HTR-8/SVneo (cell line): ENCODE measurements at places on chromosomes 13 and 19.
A peak's percentile ranks its signal among the peaks of the same experiment; 100 is the strongest.

GRCh38 chr19:55085923-55086715 lies 10.4 kb downstream of the EPS8L1 start:
- DNase-seq, result no peak

- no peak for DNase-seq
Observed at GRCh38 chr19:35042056-35042730, 672 bp downstream of the HPN start.

DNA sequence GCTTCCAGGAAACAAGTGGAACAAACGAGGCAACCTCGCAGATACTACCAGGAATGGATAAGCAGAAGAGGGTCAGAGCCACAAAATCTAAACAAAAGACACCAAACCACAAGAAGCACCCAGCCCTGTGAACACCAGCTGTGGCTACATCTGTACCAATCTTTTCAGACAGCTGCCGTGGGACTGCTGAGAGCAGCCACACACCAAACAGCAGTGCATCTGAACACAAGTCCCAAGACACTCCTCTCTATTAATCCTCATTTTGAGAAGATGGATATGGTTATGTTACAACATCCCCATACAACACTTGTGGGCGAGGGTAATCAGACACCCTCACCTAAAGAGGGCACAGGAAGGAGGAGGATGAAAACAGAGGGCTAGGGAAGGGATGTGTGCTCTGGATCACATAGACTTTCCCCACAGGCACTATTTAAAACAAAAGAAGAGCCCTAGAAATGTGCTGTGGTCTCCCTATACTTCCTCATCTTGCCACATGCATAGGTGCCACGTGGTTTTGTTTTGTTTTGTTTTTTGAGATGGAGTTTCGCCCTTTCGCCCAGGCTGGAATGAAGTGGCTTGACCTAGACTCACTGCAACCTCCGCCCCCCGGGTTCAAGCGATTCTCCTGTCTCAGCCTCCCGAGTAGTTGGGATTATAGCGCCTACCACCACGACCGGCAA lies 41.6 kb upstream of the ZNF14 start:
- no peak for DNase-seq

DNA sequence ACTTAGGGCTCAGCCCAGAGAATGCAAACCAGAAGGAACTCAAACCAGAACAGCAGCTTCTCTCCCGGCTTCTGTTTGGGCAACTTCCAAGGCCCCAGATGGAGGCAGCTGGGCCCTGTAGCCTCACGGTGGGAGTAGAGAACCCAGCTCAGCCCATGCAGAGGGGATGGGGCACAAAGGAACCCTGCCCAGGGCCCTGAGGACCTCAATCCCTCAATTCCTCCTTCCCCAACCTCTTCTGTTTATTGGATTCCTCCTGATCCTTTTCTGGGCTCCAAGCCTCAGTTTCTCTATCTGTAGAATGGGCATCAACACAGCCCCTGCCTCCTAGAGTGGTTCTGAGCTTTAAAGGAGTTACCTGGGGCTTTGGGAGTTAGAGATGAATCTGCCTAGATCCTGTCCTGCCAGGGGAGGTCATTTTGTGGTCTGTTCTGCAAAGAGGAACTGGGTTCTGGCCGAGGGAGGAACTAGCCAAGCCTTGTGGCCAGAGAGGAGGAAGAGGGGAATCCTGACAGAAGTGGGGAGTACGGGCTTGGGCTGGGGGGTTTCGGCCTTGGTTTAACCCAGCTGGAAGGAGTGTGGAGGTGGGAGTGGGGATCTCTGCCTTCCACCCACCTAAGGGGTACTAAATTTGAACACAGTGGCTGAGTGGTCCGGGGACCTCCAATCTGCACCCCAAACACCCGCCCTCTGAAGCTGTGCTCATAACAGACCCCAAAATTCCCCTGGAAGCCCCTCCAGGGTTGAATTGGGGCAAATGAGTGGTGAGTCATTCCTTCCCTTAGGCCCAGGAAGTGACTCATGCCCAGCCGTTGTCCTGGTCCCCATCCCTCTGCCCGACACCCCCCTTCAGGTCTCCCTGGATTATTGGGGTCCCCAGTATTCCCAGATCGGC lies 2.7 kb downstream of the ADGRE5 start:
- DNase-seq, result peak; percentile 85

DNA sequence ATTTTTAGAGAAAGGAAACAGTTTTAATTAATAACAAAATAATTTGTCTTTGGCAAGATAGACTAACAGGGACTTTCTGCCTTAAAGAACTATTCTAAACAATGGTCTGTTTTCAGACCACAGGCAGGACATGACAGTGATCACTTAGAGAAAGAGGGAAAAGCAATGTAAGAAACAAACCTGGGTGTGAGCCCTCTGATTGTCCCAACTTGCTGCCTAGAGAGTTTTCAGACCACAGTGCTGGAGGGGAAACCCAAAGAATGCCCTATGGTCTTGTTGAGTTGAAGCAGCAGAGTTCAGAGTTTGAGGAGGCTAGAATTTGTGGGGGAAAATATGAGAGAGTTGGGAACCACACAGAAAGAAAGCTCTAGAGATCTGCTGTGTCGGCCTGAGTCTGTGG lies 38.1 kb downstream of the DGKH start:
- DNase-seq, result no peak

DNA sequence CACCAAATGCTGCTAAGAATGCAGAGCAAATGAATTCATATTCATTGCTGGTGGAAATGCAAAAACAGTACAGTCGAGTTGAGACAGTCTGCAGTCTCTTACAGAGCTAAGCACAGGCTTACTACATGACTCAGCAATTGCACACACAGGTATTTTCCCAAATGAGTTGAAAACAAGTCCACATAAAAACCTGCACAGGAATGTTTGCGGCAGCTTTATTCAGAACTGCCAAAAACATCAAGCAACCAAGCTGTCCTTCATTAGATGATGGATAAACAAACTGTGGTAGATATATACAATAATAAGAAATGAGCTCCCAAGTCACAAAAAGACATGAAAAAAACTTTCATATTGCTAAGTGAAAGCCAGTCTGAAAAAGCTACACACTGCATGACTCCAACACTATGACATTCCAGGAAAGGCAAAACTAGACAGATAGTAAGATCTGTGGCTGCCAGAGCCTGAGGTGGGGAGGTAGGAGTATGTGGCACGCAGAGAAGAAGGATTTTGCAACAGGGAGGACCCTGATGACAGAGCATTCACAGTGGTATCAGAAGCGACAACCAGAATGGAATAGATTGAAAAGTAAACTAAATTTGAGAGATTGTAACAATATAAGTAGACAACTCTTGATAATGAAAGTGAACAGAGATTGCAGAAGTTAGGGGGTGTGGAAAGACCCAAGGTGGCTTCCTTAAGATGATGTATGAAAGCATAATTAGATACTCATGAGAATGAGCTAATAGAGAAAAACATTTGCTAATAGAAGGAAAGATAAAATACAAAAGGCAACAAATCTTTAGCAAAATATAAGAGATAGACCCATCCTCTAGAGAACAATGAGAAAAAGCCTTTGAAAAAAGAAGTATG lies 52.7 kb downstream of the TSC22D1 start:
- peak; percentile 8 for DNase-seq

- DNase-seq, result no peak
Observed at GRCh38 chr13:23687614-23688013, 117.4 kb downstream of the TNFRSF19 start.

DNA sequence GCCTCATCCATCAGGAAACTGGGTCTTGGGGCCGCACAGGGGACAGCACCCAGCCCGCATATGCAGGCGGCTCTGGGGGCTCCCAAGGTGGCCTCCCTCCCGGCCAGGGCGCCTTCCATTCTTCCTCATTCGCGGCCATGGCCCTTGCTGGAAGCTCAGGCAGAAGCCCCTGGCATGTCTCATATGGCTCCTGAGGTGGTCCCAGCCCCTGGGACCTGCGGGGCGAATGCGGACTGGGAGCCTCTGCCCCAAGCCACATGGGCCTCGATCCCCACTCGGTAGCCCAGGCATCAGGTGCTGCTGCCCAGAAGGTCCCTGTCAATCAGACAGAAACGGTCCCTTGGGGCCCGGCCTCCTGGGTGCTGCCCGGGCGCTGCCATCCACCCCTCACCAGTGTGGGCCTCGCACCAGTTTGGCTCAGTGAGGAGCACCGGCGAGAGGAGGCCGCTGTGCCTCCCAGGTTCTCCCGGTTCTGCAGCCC lies 301.6 kb downstream of the TEX29 start:
- no peak for DNase-seq

GRCh38 chr13:77062097-77062496 lies 35.1 kb upstream of the FBXL3 start:
- DNase-seq, result no peak

- no peak for DNase-seq
Observed at GRCh38 chr19:39916236-39916635, 18.2 kb downstream of the FCGBP start.

DNA sequence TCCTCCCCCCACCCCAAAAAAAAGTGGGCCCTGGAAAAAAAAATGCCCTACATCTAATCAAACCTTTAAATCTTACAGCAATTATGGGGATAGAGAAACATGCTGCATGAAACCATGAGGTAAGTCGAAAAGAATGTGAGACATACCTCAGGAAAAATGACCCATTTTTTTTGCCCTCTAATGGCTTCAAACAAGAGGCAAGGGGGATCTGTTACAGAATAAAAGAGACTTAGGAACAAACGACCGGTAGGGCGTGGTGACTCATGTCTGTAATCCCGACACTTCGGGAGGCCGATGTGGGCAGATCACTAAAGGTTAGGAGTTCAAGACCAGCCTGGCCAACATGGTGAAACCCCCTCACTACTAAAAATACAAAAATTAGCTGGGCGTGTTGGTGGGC lies 8.4 kb downstream of the RGL3 start:
- DNase-seq, result no peak

DNA sequence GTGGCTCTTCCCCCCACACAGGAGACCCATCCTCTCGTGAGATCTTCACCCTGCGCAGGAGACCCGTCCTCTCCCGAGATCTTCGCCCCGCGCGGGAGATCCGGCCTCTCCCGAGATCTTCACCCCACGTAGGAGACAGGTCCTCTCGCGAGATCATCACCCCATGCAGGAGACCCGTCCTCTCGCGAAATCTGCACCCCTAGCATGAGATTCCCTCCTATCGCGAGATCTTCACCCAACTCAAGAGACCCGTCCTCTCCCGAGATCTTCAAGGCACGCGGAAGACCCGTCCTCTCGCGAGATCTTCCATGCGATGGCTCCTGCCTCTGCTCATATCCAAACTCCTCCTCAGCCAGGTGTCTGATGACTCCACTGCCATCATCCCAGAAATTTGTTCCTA lies 24.3 kb downstream of the LAIR2 start:
- DNase-seq, result no peak

GRCh38 chr13:40624383-40624782 lies 42.1 kb downstream of the FOXO1 start:
- DNase-seq, result no peak

DNA sequence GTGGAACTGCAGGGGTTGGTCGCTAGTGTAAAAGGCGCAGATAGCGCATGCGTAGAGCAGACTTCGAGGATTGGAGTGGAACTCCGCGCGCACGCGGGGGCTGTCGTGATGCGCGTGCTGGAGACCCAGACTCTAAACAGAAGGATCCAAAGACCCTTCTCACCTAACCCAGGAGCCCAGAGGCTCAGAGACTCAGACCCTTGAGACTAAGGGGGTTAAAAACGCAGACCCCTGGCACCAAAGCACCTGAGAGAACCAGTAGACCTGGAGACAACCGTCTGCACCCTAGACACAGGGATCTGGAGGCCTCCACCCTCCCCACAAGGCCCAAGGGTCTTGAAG lies 567 bp upstream of the CTU1 start:
- DNase-seq, result no peak

GRCh38 chr19:10462557-10462956 lies 40.6 kb downstream of the KEAP1 start:
- no peak for DNase-seq

DNA sequence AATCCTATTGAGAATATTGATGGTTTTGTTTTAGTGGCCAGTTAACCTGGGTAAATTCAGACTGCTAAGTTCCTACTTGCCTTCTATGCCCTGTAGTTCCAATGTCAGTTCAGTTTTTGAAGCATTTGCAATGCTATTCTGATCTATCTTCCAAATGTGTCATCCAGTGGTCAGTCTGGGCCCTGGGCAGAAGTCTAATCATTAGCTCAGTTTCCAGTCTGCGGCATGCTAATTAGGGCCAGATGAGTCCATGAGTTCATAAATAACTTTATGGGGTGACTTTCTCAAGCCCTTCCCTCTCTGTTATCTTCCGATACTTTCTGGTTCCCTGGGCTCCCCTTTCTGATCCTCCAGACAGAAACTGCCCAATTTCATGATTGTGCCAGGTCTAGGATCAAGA lies 32.7 kb downstream of the FAM187B start:
- no peak for DNase-seq

GRCh38 chr19:51012661-51013190 lies 6.8 kb downstream of the KLK10 start:
- no peak for DNase-seq
